Mesenchymal stem cell (in vitro differentiated cells and primary cell): ENCODE measurements at places on chromosomes 2 and 18.

- DNase-seq: peak; percentile 76
Observed at GRCh38 chr2:45649858-45650811, 1.3 kb upstream of the PRKCE start.

DNA sequence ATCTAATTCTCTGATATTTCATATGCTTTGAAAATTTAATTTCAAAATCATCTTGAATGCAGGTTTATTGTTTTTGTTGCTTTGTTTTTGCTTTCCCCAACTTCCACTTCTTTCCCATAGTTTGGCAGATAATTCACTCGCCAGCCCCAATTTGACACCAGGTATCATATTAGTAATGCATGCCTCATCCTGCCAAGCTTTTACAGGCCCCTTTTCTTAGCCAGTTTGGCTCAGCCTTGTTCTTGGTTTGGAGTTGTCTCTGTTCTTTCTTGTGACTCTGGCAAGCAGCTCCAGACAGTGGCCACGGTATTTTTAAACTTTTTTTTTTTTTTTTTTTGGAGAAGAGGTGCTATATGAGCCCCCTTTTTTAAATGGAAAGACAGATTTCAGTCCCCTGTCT, 65.3 kb downstream of the PMS1 start:
- DNase-seq: no peak

DNA sequence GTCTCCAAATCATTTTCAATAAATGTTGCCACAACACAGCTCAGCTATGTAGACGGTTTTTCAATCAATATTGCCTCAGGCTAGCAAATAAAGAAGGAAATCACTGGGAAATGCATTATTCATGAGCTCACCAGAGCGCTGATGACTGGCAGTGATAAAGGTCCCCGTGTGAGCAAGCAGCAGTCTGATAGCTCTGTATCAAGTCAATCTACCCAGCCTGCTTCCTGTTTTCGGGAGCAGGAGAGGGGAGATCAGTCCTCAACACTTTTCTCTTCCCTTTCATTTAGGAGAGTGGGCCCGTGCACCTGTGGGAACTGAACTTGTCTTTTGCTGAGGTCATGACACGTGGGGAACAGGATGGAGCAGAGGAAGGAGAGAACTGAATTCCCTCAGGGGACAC, 253.9 kb upstream of the SIX2 start:
- no peak for DNase-seq

GRCh38 chr2:198146346-198146940, 342.1 kb downstream of the PLCL1 start:
- no peak for DNase-seq

- peak; percentile 97 for DNase-seq
Observed at GRCh38 chr18:9137168-9138066, 836 bp downstream of the ANKRD12 start.

- DNase-seq: no peak
Observed at GRCh38 chr2:25419678-25420242, 78.0 kb upstream of the DNMT3A start.

DNA sequence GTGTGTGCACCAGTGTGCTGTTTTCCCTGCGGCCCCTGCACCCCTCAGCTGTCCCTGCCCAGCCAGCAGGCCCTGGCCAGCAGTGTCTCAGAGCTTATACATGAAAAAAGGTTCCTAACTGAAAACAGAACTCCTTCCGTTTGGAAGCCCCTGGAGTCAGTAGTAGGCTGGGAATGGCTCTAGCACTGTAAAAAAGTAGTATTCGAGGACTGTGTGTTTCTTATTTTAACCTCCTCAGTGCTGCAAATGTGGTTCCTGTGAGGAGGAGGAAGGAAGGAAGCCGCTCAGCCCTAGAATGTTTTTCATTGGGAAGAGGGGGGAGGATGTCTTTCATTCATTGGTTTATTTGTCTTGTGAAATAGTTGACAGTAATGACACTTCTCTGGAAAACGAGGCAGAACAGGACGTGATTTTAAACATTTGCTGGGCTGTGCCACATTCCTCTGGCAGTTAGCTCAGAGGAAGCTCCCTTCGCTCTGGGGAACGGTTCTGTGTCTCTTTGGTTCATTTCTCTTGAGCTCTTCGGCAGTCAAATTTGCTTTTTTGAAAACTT, 103.5 kb downstream of the SPTBN1 start:
- peak; percentile 93 for DNase-seq

DNA sequence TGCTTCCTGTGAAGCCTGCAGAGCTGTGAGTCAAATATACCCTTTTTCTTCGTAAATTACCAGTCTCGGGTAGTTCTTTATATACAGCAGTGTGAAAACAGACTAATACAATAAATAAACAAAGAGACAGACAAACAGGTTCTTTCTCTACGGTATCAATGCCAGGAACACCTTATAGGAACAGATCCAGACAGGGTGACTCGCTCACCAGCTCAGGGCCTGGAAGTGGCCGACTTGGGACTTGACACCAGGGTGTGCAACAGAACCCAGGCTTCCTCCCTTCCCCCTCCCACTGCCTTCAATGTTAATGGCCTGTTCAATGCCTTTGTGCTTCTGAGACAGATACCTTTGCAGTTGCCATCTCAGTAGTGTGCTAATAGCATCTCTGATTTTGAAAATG, 309.5 kb downstream of the ALK start:
- no peak for DNase-seq

DNA sequence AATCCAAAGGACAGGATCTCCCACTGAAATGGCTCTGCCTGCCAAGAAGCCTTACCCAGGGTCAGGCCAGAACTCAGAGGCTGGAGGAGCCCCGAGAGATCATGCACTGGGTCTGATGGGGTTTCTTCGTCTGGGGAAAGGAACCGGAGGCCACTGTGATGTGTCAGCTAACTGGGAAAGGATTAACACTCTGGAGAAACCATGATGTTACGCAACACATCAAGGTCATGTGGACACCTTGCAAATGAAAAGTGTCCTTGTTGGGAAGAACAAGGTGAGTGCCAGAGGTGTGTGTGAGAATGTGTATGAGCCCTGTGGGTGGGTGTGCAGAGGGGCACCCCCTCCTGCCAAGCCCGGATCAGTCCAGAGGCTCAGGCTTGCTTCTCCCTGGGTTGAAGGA, 86.9 kb downstream of the CRACDL start:
- DNase-seq: no peak

DNA sequence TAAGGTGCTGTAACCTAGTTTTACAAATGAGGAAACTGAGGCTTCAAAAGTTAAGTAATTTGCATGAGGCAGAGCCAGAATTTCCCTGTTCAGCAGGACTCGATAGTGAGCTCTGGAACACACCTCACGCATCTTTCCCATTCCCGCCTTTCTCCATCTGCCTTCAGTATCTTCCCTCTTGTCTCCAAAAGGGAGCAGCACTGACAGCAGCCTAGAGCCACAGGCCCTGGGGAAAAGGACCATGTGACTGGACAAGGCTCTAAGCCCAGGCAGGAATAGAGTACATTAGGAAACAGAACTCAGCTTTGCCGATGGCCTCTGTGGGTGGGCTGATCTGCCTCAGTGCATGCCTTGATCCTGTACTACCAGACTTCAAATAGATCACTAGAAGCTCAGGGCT, 21.5 kb downstream of the GPR155 start:
- DNase-seq: peak; percentile 21

GRCh38 chr2:135573620-135574019, 42.3 kb downstream of the R3HDM1 start:
- DNase-seq: no peak

GRCh38 chr2:45754131-45755010, 102.9 kb downstream of the PRKCE start:
- DNase-seq: no peak
